ENCODE measurements at places on chromosomes 2 and 18.
A peak's percentile ranks its signal among the peaks of the same experiment; 100 is the strongest.

DNA sequence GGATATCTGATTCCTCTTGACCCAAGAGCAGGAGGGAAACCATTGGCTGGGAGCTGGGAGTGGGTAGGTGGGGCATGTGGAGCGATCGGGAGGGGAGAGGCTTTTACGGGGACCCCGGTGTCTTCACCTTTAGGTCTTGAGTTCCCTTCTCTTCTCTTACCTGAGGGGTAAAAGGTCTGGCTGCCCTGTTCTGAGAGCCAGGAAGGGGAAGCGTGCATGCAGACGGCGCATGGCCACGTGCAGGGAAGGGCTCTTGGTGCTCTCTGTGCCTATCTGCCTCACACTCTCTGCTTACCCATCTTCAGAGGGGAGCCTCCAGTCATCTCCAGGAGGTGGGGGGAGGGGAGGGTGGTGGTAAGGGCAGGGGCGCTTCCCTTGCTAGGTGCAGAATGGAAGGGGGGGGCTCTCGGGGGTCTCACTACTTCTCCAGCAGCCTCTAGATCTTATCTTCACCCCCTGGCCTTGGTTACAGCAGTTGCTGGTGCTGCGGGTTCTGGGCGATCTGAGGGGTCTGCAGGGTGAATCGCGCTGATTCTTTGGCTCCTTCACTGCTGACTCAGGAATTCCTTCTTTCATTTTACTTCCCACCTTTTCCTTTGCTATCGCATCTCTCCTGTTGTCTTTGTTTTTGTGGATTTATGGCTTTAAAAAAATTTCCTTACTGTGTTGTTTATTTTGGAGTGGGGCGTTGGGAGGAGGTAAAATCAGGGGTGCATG is 225.8 kb upstream of the HS6ST1 start:
- DNase-seq, result no peak

- no peak for DNase-seq
Measured at GRCh38 chr2:234950730-234951663, 820 bp upstream of the SH3BP4 start.

- DNase-seq, result no peak
Measured at GRCh38 chr18:23458830-23459529, 5.9 kb downstream of the RIOK3 start.

DNA sequence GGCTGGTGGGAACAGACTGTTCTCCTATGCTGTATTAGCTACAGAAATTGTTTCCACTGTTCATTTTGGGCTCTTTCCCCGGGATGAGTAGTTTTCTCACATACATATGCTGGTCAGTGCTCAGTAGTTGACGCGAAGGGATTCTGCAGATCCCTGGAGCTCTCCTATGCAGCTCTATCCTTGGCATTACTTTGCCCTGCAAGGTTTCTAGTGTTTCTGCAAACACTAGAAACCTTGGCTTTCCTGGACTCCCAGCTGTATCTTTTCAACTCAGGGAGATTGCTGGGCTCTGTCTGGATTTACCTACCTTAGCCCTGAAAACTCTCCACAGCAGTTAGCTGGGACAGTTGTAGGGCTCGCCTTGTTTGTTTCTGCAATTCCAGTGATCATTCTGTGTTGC is 10.9 kb downstream of the KIAA1328 start:
- no peak for DNase-seq

GRCh38 chr2:52857722-52858121 is 909.9 kb upstream of the CHAC2 start:
- DNase-seq, result no peak

DNA sequence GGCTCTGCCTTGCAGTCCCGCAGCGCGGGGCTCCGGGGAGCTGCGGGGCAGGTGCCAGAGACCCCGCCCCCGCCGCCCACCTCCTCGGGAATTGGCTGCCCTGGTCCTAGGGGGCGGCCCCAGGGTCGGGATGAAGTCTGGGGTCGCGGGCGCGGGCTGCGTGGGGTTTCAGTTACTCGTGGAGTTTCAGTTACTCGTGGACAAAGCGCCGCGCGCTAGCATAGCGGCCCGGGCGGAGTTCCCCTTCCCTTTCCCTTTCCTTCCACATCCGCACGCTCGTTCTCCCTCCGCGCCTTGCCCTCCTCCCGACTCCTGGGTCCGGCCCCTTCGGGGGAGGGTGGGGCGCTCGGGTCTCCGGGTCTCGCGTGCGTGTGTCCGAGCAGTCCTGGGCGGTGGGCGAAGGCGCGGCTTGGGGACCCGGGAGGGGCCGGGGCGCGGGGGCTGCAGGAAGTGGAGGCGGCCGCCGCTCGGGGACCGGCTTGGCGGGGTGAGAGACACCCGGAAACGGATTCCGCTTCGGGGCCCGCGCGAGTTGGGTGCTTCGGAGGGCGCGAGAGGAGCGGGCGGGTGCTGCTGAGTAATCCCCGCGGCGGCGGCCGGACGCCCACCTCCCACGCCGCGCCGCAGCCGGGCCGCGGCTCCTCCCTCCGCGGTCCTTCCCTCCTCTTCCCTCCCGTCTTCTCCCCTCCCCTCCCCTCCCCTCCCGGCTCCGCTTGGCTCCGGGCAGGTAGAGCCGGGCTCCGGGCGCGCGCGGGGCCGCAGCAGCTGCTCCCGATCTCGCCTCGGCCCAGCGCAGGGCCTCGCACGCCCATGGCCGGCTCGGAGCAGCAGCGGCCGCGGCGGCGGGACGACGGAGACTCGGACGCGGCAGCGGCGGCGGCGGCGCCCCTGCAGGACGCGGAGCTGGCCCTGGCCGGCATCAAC is at the start of gene TTC39C:
Gene TTC39C (plus strand): TSS at position 693 of the 924 bp plus-strand sequence. CDS start 118 bp downstream, at position 811.
- DNase-seq, result no peak

- no peak for DNase-seq
Measured at GRCh38 chr18:79809482-79810192, 11.9 kb downstream of the KCNG2 start.

DNA sequence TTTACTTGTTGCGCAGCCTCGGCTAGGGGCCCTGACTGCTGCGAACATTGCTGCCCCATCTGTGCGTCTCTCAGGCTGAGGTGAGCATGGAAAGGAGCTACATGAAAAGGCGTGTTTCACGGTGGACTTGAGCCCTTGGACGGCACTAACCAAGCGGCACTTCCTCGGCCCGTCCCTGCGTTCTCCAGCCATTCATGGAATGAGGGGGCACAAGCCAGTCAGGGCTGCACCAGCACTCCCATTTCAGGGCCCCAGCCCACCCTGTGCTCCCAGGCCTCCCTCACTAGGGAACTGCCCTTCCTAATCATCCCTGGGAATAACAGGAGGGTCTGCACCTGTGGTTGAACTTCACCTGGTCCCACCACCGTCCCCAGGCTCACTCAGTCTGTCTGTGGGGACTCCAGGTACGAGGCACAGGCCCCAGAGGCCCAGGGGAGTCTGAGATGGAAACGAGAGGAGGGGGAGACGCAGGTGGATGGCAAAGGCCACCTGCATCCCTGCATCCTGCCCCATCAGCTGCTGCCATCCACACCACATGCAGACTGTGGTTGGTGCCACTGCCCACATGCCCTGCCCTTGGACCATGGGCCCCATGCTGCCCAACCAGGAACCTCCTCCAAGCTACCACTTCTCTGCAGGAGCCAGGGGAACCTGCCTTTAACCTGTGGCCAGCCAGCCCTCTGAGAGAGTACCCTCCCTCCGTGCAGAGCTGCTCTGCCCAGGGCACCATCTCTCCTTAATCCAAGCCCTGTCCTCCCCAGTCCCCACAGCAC is 99.7 kb downstream of the EIPR1 start:
- no peak for DNase-seq

GRCh38 chr2:10245661-10246060 is 57.0 kb upstream of the HPCAL1 start:
- no peak for DNase-seq

- DNase-seq, result no peak
Measured at GRCh38 chr2:7010391-7011054, 93.3 kb downstream of the RNF144A start.

DNA sequence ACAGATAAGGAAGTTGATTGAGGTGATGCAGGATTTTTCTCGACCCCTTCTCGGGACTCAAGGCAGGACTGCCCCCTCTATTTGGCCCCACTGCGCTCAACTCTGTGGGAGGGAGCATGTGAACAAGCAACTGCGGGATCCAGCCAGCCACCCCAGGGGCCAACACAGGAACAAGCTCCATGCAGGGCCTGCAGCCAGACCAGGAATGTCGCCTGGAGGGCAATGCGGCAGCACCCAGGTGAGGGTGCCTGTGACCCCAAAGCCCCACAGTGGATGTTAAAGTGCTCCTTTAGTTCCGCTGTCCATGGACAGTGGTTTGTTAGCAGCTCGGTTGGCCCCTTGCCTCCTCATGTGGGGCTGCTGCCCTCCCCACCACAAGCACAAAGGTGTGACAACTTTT is 57.1 kb downstream of the HRH4 start:
- no peak for DNase-seq

- DNase-seq, result no peak
Measured at GRCh38 chr18:77069482-77069881, 63.1 kb downstream of the MBP start.

DNA sequence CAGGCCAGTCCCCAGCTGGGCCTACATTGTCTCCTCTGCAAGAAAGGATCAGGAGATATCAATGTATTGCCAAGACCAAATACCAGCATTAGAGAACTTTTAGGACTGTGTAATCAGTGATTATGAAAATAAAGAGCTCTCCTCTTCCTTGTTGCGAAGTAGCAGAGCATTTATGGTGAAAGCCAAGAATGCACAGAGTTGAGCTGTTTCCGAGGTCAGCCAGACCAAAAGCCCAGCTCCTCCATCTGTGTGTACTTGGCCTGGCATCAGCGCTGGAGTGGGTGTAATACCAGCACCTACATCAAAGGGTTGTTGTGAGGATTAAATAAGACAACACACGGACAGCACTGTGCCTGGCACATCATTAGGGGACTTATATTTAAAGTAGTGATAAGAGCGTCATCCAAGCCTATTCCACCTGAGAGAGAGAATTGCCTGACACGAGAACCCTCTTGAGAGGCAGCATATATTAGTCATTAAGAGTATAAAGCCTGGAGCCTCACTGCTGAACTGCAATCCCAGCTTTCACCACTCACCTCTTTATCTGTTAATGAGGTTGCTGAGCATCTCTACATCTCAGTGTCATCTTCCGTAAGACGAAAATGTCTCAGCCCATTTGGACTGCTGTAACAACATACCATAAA is 7.4 kb upstream of the SLC16A14 start:
- DNase-seq, result no peak

DNA sequence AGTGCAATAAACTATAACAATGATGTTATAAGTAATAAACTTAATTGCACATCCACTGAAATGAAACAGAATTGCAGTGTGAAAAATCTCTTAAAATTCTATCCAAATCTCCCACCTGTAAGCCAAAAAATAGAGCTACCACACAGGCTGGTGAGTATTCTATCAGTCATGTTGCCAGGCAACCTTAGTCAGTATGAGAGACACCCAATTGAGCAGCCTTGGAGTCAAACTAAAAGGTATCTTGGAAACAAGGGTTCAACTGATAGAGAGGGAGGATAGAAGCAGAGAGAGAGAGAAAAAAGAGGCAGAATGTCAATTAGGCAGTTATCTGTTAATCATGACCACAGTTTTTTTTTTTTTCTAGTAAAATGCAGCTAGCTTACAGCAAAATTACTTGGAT is 45.8 kb downstream of the GALNT13 start:
- DNase-seq, result no peak

- no peak for DNase-seq
Measured at GRCh38 chr18:9708434-9709303, 568 bp downstream of the RAB31 start.

DNA sequence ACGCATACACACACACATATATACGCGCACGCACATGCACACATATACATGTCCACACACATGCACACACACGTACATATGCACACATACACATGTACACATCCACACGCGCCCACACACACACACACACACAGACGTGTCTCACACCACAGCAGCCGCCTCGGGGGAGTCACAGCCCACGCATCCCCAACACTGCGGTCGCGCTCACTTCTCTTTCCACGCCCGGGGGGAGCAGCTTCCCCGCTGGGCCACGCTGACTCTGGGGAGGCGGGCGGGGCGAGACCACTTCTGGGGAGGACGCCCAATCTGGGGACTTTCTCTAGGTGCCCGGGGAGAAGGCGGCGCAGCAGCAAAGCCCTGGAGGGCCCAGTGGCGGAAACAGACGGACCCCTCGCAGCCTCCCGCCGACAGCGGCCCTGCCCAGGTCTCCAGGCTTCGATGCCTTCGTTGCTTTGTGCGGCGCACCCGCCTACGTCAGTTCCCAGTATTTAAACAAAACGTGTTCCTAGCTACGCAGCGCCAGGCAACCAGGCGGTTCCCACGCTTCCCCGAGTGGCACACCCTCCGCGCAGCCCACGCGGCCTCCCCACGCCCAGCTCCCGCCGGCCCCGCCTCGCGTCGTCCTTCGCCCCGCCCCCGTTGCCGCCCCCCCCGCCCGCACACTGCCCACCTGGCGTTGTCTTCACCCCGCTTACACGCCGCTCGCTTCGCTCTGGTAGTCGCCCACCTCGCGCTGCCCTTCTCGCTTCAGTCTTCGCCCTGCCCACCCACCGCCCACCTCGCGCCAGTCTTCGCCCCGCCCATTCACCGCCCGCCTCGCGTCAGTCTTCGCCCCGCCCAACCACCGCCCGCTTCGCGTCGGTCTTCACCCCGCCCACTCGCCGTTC is 810 bp upstream of the RBFA start:
- DNase-seq, result peak; percentile 52

DNA sequence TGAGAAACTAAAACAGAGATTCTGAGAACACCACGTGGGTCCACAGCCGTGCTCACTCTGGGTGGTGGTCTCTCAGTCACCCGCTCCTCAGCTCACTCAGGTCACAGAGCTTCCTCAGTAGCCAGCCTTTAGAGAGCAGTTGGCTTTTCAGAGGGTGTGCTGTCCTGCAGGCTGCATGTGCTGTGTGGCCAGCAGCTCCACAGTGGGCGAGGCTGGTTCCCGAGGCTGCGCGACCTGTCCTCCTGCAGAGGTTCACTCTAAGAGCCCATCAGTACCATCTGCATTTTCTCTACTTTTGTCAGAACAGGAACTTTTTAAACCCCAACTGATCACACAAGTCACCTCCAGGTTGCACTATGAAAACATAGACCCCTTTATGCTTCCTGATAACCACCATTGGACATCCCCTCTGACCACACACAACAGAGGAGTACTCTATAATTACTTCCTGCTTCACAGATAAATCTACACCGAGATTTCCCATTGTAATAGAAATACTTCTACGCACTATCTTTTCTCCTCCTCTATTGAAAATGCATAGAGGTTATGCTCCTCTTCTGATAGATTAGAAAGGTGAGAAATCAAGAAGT is 93.1 kb downstream of the GYPC start:
- DNase-seq, result no peak

All from stimulated activated CD4-positive, alpha-beta T cell treated with anti-CD3 and anti-CD28 coated beads, TNF-alpha, amount 100 ng/mL, for 1 hour (primary cell).